Naive thymus-derived CD8-positive, alpha-beta T cell (primary cell): ENCODE measurements at places on chromosomes 11 and 22. TPM values are rescaled to one million over a fixed set of nuclear protein-coding genes. Genes with fewer than 3 reads are reported as not detected.

The SLC25A18 gene
- total RNA-seq: not detected

- DNase-seq: no peak
Observed at GRCh38 chr11:90373971-90374370, 151.1 kb upstream of the CHORDC1 start.

- DNase-seq: no peak
Observed at GRCh38 chr11:16412525-16413172, 56.3 kb upstream of the SOX6 start.

GRCh38 chr11:7281079-7281478, 29.4 kb downstream of the SYT9 start:
- no peak for DNase-seq

- DNase-seq: no peak
Observed at GRCh38 chr11:47398011-47398410, 10.4 kb upstream of the SLC39A13 start.

The RHBDD3 gene
- 18.7 TPM for total RNA-seq

The FJX1 gene
- not detected for total RNA-seq

DNA sequence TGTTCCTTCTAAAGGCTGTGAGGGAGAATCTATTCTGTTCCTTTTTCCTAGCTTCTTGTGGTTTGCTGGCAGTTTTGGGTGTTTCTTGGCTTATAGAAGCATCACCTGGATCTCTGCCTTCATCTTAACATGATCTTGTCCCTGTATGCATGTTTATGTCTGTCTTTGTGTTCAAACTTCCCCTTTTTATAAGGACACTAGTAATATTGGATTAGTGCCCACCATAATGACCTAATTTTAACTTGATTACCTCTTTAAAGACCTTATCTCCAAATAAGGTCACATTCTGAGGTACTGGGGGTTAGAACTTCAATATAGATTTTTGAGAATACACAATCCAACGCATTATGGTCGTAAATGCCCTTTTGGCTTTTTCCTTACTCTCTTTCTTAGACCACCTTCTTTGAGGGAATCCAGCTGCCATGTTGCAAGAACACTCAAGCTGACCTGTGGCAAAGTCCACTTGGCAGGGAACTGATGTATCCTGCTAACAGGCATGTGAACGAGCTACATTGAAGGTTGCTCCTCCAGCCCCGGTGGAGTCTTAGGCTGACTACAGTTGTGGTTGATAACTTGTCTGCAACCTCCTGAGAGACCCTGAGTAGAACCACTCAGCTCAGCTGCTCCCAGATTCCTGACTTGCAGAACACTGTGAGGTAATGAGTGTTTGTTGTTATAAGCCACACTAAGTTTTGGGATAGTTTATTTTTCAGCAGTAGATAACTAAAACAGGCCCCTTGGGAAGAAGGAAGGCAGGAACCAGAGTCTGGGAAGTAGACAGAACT, 127.1 kb upstream of the OR9Q1 start:
- no peak for DNase-seq

GRCh38 chr11:66938582-66939135, 19.5 kb downstream of the PC start:
- DNase-seq: no peak

DNA sequence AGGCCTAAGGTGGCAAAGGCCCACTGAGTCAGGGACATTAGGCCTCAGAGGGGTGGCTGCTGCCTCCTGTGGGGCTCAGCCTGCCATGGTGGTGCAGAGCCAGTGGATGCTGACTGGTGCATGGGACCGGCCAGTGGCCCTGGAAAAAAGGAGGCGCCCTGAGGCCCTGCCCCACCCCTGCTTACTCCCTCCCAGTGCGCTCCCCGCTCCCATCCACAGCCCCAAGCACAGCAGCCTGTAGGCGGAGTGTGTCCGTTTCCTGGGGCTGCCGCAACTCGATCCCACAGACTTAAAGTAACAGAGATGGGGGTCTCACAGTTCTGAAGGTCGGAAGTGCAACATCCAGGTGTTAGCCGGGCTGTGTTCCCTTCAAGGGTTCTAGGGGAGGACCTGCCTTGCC, 38.4 kb upstream of the FADD start:
- DNase-seq: no peak

- DNase-seq: no peak
Observed at GRCh38 chr11:18322818-18323570, 627 bp downstream of the GTF2H1 start.

- DNase-seq: no peak
Observed at GRCh38 chr11:116114198-116114651, 610.0 kb upstream of the CADM1 start.
